ENCODE measurements at places on chromosomes 1 and 21.

GRCh38 chr1:104064399-104064798 lies 314.7 kb downstream of the AMY1C start:
- no peak for DNase-seq

DNA sequence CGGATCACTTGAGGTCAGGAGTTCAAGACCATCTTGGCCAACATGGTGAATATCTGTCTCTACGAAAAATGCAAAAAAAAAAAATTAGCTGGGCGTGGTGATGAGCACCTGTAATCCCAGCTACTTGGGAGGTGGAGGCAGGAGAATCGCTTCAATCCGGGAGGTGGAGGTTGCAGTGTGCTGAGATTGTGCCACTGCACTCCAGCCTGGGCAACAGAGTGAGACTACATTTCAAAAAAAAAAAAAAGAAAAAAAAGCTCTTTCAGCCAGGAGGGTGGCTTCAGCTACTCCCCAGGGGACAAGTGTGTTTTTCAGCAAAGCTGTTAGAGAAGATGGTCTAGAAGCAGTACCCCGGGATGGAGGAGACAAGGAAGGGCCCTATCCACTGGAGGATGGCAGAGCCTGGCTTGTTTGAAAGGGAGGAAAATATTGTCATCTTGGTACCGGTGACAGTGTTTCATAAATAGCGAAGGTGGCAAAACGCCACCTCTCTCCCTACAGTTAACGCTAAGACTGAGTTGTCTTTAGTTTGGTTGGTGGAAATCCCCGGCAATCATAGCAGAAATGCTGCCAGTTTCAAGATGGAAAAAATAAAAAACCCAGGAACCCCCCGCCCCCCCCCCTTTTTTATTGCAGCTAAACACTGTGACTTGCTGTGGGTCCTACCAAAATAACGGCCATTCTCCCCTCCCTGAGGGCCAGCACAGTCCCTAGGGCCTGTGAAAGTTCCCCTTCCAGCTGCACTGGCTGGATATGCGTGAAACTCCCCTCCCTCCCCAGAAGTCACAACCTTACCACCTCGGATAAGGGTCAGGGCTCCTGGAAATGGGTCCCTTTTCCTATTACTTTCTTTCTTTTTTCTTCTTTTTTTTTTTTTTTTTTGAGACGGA lies 3.5 kb downstream of the PIK3CD start:
- no peak for DNase-seq

DNA sequence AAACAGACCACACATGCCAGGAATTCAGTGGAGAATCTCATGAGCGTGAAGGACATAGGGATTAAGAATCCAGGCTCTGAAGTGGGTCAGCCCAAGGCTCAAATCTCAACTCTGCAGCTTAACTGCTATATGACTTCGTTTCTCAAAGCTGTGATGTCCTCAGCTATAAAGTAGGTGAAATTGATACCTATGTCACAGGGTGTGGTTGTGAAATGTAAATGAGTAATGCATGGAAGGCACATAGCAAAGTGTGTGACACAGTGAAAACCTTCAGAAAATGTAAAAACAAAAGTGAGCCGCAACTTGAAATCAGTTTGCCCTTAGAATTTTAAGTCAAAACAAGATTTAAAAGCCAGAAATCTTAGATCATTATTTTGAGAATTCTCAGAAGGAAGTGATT lies 145.7 kb upstream of the PRMT6 start:
- no peak for DNase-seq

DNA sequence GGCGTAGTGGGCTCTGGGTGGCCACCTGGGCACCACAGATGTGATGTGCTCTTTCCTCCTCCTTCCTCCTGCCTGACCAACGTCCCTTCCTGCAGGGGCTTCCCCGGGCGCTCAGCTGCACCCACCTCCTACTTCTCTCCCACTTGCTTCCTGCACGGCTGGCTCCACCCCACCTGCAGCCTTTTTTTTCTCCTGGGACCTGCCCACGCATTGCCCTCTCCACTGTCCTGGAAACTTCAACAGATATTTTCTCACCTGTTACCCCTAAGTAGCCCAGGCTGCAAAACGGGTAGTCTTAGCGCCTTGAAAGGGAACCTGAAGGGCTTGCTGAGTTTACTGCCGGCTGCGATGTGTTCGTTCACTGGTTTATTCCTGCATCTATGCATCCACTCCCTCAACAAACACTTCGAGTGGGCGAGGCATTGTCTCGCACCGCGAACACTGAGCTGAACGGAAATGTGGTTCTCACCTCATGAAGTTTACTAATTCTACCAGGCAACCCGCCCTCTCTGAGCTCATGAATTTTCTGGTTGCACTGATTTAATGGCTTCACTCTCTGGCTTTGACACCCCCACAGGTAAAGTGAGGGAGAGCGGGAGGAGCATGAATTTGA lies 23.6 kb downstream of the ZBTB18 start:
- no peak for DNase-seq

GRCh38 chr1:1244192-1244811 lies 2.2 kb downstream of the C1QTNF12 start:
- DNase-seq: no peak

DNA sequence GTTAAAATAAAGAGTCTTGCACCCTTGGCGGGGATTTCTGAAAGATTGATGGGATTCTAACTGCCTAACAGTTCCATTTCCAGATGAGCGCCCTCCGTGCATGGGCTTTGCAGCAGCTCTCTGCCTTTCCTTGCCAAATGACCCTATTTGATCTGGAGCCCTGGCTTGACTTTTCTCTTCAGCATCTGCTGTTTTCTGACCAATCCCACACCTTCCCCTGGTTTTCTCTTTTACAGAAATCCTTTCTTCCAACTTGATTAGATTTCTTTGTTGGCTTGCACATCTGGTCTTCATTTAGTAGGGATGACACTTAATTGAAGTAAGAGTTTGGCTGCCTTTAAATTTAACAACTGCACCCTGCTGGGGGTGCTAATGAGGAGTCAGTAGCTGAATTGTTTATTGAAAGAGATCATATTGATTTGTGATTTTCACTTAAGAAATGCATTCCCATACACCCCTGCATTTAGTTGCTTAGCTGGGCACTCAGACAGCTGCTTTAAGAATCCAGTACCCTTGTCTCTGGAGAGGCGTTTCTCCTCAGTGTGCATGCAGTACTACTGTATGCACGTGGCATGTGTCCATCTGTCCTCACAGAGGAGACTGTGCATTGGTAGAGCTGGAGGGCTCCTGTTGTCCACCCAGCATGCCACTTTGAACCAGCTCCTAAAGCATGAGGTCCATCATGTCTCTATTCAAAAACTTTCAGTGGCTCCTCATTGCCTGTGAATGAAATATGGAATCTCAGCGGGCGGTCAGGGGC lies 99.7 kb downstream of the NOS1AP start:
- DNase-seq: no peak

GRCh38 chr1:15132965-15133364 lies 20.6 kb upstream of the TMEM51 start:
- no peak for DNase-seq

DNA sequence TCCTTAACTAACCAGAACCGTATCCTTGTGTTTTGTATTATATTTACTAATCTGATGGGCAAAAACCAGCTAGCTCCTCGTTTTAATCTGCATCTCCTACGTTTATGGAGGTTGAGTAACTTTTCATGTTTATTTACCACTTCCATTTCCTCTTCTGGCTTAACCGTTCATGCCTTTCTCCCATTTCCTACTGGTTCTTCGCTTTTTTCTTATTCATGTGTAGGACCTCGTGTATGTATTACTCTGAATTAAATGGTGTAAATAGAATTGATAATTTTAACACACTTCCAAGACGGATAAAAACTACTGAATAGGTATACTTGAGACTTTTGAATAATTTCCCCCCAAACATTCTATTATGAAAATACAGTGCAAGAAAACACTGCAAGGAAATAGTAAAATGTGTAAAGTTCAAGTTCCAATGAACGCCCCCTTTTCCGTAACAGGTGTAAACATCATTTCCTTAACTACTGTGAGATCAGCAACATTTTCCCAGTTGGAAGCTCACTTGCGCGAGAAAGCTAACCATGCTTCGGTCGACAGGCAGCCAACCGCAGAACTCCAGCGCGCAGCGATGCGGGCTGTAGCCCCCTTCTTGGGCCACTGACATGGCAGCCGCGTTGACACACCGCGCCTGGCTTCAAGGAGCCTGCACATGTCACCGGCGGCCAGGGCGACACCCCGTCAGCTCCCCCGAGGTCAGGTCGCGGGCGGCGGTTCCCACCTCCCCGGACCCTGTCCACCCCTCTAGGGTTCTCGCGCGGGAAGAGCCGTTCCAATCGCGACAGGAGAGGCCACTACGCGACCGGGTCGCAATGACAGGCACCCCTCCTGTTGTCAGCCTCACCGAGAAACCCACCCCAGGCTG lies 816 bp downstream of the EDEM3 start:
- peak; percentile 58 for DNase-seq

DNA sequence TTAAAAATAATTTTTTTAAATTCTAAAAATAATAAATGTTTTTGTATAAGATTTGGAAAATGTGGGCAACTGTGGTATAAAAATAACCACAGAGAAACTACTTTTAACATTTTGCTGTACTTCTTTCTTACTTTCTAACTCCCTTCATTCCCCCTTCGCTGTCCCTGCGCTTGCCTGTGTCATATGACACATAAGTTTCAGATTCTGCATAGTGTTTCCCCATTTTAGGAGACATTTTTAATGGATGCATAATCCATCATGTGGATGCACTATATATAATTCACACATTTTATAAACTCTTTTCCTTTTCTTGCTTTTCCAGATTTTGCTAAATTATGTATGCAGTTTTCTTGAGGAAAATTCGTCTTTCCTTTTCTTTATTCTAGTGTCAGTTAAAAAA lies 16.3 kb downstream of the ATG4C start:
- no peak for DNase-seq

DNA sequence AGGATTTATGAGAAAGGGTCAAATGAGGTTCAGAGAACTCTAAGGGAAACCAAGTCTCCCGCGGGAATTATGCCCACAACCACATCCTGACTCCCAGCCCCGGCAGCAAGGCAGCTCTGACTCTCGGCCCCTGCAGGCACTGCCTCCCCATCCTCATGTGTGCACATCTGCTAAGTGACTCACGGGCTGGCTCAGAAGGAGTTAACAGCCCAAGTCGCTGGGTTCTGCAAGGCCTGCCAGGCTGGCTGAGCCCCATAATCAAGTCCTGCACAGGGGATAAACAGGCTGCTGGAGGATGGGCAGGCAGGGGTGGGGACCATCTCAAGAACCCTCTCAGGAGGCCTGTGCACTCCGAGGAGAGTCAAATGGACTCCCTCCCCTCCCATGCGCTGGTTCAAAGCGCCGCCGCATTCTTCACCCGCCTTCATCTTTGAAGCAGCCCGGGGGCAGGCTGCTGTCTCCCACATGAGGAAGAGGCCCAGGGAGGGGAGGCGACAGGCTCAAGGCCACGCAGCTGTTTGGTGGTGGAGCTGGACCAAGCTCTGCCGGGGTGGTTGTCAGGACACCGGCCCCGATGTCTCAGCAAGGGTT lies 344.3 kb downstream of the MATN1 start:
- peak; percentile 41 for DNase-seq

GRCh38 chr1:111729271-111729921 lies 9.8 kb downstream of the INKA2 start:
- DNase-seq: no peak

- peak; percentile 95 for DNase-seq
These were observed 77.5 kb downstream of the DNTTIP2 start for GRCh38 chr1:93801471-93801870.

- DNase-seq: no peak
These were observed 10.7 kb upstream of the NPHP4 start for GRCh38 chr1:6002714-6003501.

DNA sequence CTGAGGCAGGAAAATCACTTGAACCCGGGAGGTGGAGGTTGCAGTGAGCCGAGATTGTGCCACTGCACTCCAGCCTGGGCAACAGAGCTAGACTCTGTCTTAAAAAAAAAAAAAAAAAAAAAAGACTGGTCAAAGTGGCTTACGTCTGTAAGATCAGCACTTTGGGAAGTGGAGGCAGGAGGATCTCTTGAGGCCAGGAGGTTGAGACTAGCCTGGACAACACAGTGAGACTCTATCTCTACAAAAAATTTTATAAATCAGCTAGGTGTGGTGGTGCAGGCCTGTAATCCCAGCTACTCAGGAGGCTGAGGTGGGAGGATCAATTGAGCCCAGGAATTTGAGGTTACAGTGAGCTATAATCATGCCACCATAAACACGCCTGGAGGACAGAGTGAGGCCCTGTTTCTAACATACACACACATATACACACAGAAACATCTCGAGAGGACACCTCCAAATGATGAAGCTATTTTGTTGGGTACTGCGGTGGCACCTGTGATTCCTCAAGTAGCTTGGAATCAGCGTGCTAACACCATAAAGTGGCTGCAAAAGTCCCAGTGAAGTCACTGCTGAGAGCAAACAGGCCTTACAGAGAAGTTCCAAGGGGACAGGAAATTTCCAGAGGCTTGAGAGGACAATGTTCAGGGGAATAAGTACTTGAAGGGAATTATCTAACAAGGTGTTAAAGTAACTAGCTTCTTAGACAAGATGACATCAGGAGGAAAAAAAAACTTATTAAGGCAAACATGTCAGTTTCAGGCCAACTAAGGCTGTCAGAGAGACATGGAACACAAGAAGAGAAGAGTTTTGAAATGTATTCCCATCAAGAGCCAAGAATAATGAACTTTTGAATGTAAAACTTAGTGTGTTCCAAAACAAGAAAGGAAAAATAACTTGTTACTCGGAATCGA lies 1.3 kb downstream of the NADK start:
- DNase-seq: no peak

- DNase-seq: peak; percentile 83
These were observed 639 bp downstream of the IL20 start for GRCh38 chr1:206866062-206866461.

GRCh38 chr1:39021426-39021825 lies 4.7 kb upstream of the NDUFS5 start:
- DNase-seq: no peak

- no peak for DNase-seq
These were observed 35.8 kb downstream of the C1orf198 start for GRCh38 chr1:230832476-230832875.

- DNase-seq: no peak
These were observed 351.7 kb downstream of the ZP4 start for GRCh38 chr1:237539055-237539454.

- no peak for DNase-seq
These were observed at the start of gene ECE1 for GRCh38 chr1:21289700-21290545. Gene ECE1, minus strand, starts transcription at chr1:21290463. Its CDS starts 49 bp downstream, at chr1:21290414.

- peak; percentile 39 for DNase-seq
These were observed 1.8 kb downstream of the RAB13 start for GRCh38 chr1:153984123-153984894.

GRCh38 chr1:15825800-15826199 lies 18.4 kb upstream of the UQCRHL start:
- DNase-seq: peak; percentile 33

GRCh38 chr1:172708452-172708851 lies 49.5 kb downstream of the FASLG start:
- no peak for DNase-seq

All from fibroblast of villous mesenchyme (primary cell).